Bronchial smooth muscle cell (primary cell): ENCODE measurements at places on chromosomes 1 and 21. TPM values are rescaled to one million over a fixed set of nuclear protein-coding genes. Genes with fewer than 3 reads are reported as not detected.

Gene CLDN17
- not detected in 2 replicates for total RNA-seq

Gene C1orf94
- total RNA-seq: not detected in 2 replicates

Gene OR2T4
- total RNA-seq: not detected in 2 replicates

Gene SDCCAG8
- total RNA-seq: 57.2 and 61.3 TPM in 2 replicates

Gene C1QB
- total RNA-seq: not detected in 2 replicates

Gene SYCP1
- total RNA-seq: not detected in 2 replicates

Gene NBPF8
- total RNA-seq: 10.4 and 10.8 TPM in 2 replicates

Gene RGSL1
- 0.32 TPM in 1 of 2 replicates, not detected in the other for total RNA-seq

Gene TAL1
- total RNA-seq: not detected in 2 replicates

Gene GSTM3
- total RNA-seq: 153 and 159 TPM in 2 replicates

Gene TNFSF4
- 0.77 and 1.3 TPM in 2 replicates for total RNA-seq

Gene MANEAL
- total RNA-seq: 0.32 and 1.8 TPM in 2 replicates

Gene GJA5
- under 0.01 TPM in 1 of 2 replicates, not detected in the other for total RNA-seq

Gene AVPR1B
- not detected in 2 replicates for total RNA-seq

Gene IL19
- total RNA-seq: not detected in 2 replicates

Gene NFASC
- 0.77 and 8.5 TPM in 2 replicates for total RNA-seq

Gene EFNA4
- 2.4 and 3.6 TPM in 2 replicates for total RNA-seq

Gene XKR8
- 3.4 and 3.6 TPM in 2 replicates for total RNA-seq

Gene C1orf167
- total RNA-seq: 0.63 and 1.3 TPM in 2 replicates

Gene RIMS3
- total RNA-seq: 0.16 and 0.17 TPM in 2 replicates

Gene CHIA
- total RNA-seq: 0.26 TPM in 1 of 2 replicates, not detected in the other

Gene OR2L8
- not detected in 2 replicates for total RNA-seq

Gene CNR2
- not detected in 2 replicates for total RNA-seq

Gene RBBP4
- 62.4 and 121 TPM in 2 replicates for total RNA-seq

Gene FOXJ3
- 6.4 and 15.0 TPM in 2 replicates for total RNA-seq

Gene TENT5C
- 0.32 and 1.4 TPM in 2 replicates for total RNA-seq

Gene GBP4
- 0.16 and 0.26 TPM in 2 replicates for total RNA-seq

Gene FCER1A
- total RNA-seq: not detected in 2 replicates

Gene ALX3
- total RNA-seq: not detected in 2 replicates

Gene KCND3
- under 0.01 TPM in 2 replicates for total RNA-seq

Gene HES2
- 0.09 and 0.16 TPM in 2 replicates for total RNA-seq

Gene PWP2
- total RNA-seq: 3.1 and 3.5 TPM in 2 replicates

Gene TP73
- not detected in 2 replicates for total RNA-seq

Gene TCEA3
- 13.7 and 20.2 TPM in 2 replicates for total RNA-seq

Gene GPR25
- total RNA-seq: not detected in 2 replicates

Gene RSPO1
- total RNA-seq: 0.16 and 1.8 TPM in 2 replicates

Gene TDRD5
- not detected in 2 replicates for total RNA-seq

Gene LAMB3
- total RNA-seq: 27.0 and 32.5 TPM in 2 replicates

Gene SDC3
- 15.3 and 16.1 TPM in 2 replicates for total RNA-seq

Gene LEMD1
- not detected in 2 replicates for total RNA-seq

Gene PTGFRN
- 145 and 268 TPM in 2 replicates for total RNA-seq

Gene RIPK4
- under 0.01 TPM in 1 of 2 replicates, not detected in the other for total RNA-seq

Gene LCK
- total RNA-seq: 0.16 TPM in 1 of 2 replicates, not detected in the other
